ENCODE measurements at places on chromosomes 5 and 9.

- H3K4me3 ChIP-seq, result no peak overlapping the region
- no peaks in the 10 kb centered on the region for H3K36me3 ChIP-seq
- H3K27me3 ChIP-seq, result no peaks in the 10 kb centered on the region
- H3K4me1 ChIP-seq, result no peaks in the 10 kb centered on the region
- DNase-seq, result no peak
- no peak overlapping the region for H3K27ac ChIP-seq
These were observed 105.1 kb downstream of the EHMT1 start for GRCh38 chr9:137723783-137724445.

DNA sequence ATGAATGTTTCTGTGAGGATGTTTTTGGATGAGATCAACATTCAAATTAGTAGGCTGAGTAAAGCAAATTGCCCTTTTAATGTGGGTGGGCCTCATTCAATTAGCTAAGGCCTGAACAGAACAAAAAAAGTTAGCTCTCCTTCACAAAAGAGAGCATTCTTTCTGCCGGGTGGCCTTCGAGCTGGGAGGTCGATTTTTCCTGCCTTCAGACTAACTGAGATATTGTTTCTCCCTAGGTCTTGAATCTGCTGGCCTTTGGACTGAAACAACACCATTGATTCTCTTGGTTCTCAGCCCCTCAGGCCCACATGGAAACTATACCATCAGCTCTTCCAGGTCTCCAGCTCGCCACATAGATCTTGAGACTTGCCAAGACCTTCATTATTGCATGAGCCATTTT is 29.1 kb upstream of the FREM1 start:
- no peak for DNase-seq
- no peak overlapping the region for H3K27ac ChIP-seq
- H3K4me1 ChIP-seq, result no peaks in the 10 kb centered on the region
- 0 out of 2 replicates have a peak, but pooled peaks cover 4% of the 10 kb centered on the region for H3K27me3 ChIP-seq
- H3K36me3 ChIP-seq, result no peaks in the 10 kb centered on the region
- H3K4me3 ChIP-seq, result no peak overlapping the region

DNA sequence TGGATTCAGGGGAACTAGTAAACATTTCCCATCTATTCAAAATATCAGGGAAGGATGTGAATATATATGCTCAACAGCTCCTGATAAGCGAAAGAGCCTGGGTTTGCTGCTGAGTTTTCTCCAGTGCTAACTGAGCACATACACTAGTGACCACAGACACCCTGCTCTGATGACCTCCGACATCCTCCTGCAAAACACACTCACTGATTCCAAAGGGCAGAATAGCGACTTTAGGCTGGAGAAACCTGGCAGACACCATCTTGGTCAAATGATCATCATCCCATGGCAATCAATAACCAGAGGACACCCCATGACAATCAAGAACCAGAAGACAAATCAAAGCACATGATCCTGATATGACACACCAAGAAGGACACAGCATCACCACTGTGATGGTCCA is 9.2 kb upstream of the GADD45G start:
- no peaks in the 10 kb centered on the region for H3K36me3 ChIP-seq
- DNase-seq, result no peak
- H3K4me3 ChIP-seq, result no peak overlapping the region
- peaks cover 25% of the 10 kb centered on the region for H3K27me3 ChIP-seq
- H3K4me1 ChIP-seq, result no peaks in the 10 kb centered on the region

DNA sequence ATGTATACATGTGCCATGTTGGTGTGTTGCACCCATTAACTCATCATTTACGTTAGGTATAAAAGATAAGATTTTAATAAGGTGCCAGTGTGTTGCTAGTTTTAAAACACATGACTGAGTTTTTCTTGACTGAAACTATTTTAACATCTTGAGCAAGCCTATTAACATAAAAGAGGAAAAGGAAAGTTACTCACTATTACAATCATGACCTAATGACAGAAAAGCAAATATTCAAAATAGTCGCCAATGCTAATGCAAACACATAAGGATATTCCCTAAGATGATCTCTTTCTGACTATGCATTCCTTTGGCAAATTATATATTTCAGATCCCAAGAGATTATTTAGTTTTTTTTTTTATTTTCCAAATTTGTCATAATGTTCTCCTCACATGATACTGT is 5.8 kb upstream of the OR13C2 start:
- no peaks in the 10 kb centered on the region for H3K36me3 ChIP-seq
- no peaks in the 10 kb centered on the region for H3K27me3 ChIP-seq
- H3K4me1 ChIP-seq, result 0 out of 2 replicates have a peak, but pooled peaks cover 6% of the 10 kb centered on the region

DNA sequence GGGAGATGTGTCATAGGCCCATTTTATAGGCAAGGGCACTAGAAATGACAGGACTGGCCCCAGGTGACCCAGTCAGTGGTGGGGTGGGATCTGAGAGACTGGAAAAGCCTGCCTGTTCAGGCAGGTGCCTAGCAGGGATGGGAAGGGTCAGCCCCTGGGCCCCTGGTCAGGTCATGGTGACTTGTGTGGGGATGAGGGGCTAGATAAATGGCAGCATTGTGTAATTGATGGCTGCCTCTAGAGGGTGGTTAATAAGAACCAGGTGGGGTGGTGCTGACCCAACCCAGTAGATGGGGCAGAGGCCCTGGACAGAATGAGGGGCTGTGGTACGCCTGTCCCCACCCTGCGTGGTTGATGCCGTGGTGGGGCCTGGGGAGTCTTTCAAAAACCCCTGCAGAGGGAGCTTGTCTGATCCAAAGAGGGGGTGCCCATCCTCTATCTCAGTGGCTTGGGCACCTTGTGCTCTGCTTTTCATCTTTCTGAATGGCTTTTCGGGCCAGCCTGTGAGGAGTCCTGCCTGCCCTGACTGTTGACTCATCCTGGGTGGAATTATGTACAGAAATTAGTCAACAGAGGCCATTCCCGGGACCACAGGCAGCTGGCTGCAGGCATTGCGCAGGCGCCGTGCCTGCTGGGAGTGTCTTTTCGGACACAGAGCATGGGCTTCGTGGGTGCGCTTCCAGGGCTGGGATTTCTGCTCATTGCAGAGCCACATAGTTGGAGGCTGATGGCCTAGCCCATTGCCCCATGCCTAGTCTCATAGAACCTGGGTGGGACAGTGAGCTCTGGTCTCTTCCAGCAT is 93.6 kb upstream of the PITX1 start:
- DNase-seq, result peak; percentile 87
- peaks cover 22% of the 10 kb centered on the region for H3K4me1 ChIP-seq
- no peaks in the 10 kb centered on the region for H3K36me3 ChIP-seq
- no peak overlapping the region for H3K4me3 ChIP-seq
- peak overlapping the region; percentile 71 for H3K27ac ChIP-seq
- H3K27me3 ChIP-seq, result no peaks in the 10 kb centered on the region

DNA sequence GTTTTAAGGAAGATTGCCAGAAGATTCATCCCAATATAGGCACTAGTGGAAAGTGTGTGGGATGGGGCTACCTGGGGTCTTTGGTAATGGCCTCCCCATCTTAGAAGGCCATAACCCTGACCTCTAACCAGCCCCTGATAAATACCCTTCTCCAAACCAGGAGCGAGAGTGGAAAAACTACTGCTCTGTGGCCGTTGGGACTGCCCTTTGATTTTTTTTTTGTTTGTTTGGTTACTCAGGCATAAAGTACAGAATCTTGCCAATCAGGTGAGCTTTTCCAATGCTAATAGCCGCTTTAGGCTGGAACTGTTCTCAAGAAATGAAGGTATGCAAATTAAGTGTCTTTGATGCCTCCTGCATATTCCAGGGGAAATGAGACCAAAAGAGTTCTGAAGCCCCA is 153.7 kb downstream of the ADAMTS12 start:
- DNase-seq, result no peak
- H3K27me3 ChIP-seq, result no peaks in the 10 kb centered on the region
- peaks cover 19% of the 10 kb centered on the region for H3K4me1 ChIP-seq

DNA sequence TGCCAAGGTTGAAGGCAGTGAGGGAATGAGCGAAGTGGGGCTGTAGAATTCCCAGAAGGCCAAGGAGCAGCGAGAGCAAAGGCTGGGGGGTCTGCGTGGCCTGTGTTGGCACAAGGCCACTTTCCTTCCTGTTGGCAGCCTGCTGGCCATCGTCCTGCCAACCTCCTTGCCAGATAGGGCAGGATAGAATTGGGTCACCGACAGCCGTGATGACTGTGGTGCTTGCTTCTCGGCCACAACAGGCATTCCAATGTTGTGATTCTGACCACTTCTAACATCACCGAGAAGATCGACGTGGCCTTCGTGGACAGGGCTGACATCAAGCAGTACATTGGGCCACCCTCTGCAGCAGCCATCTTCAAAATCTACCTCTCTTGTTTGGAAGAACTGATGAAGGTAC is 18.9 kb downstream of the TRIP13 start:
- peaks cover 33% of the 10 kb centered on the region for H3K4me1 ChIP-seq
- H3K27me3 ChIP-seq, result no peaks in the 10 kb centered on the region
- DNase-seq, result peak; percentile 77
- peak overlapping the region; percentile 97 for H3K27ac ChIP-seq
- H3K4me3 ChIP-seq, result peak overlapping the region; percentile 8
- H3K36me3 ChIP-seq, result peaks cover 57% of the 10 kb centered on the region

DNA sequence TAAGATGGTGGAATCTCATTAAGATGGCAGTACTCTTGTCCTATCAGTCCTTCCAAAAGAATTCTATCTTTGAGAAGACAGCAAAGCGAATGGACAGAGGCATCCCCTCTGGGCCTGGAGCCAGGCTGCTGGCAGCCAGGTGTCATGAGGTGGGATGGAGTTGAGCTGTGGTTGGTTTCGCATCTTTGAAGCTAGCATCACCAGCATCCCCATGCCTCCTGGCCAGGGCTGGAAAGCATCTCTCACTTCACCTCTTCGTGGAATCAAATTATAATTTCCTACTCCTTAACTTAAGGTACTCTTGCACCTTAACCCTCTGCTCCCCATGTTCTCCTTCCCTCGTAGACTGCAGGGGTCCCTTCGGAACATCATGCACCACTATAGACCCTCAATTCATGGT is 248.3 kb downstream of the GADD45G start:
- H3K27me3 ChIP-seq, result no peaks in the 10 kb centered on the region
- no peaks in the 10 kb centered on the region for H3K36me3 ChIP-seq
- H3K4me1 ChIP-seq, result no peaks in the 10 kb centered on the region
- no peak overlapping the region for H3K4me3 ChIP-seq
- no peak overlapping the region for H3K27ac ChIP-seq
- DNase-seq, result no peak

DNA sequence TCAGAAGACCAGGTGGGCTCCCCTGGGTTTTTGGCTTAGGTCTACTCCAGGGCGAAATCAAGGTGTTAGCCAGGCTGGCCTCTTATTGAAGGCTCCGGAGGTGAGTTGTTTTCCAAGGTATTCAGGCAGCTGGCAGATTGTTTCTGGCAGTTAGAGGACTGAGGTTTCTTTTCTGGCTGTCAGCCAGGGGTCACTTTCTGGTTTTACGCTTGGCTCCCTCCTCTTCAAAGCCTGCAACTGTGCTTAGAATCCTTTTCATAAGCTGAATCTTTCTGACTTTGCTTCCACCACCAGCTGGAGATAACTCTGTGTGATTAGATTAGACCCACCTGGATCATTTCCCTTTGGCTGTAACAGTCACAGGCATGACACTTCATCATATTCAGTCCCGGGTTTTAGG is 24.6 kb downstream of the RFK start:
- peaks cover 11% of the 10 kb centered on the region for H3K4me1 ChIP-seq
- H3K36me3 ChIP-seq, result no peaks in the 10 kb centered on the region
- DNase-seq, result peak; percentile 77
- no peak overlapping the region for H3K4me3 ChIP-seq

- H3K27me3 ChIP-seq, result no peaks in the 10 kb centered on the region
- 0 out of 2 replicates have a peak, but pooled peaks cover 6% of the 10 kb centered on the region for H3K4me1 ChIP-seq
- DNase-seq, result peak; percentile 49
- no peak overlapping the region for H3K27ac ChIP-seq
- no peak overlapping the region for H3K4me3 ChIP-seq
These were observed 14.2 kb upstream of the CCDC180 start for GRCh38 chr9:97293207-97293721.

DNA sequence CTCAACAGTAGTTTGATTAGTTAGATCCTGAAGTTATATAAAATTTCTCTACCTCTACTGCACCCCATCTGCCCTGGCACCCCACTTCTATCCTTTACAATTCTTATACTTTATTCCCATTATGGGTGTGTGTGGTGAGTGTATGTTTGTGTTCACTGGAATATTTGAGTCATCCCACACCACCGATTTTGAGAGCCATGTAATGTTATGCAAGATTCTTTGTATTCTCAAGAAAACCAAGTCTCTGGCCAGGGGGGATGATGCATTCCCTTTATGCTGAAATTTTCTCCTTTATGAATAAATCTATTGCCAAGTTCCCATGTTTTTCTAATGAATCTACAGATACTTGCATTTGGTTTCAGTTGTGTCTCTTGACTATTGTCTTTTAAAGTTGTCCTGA is 266.8 kb downstream of the ARHGEF28 start:
- H3K36me3 ChIP-seq, result no peaks in the 10 kb centered on the region
- H3K4me1 ChIP-seq, result no peaks in the 10 kb centered on the region
- DNase-seq, result peak; percentile 19
- no peaks in the 10 kb centered on the region for H3K27me3 ChIP-seq
- H3K27ac ChIP-seq, result no peak overlapping the region
- no peak overlapping the region for H3K4me3 ChIP-seq

GRCh38 chr5:137281201-137281600 is 217.9 kb downstream of the SPOCK1 start:
- no peaks in the 10 kb centered on the region for H3K36me3 ChIP-seq
- no peak overlapping the region for H3K4me3 ChIP-seq
- peaks cover 30% of the 10 kb centered on the region for H3K4me1 ChIP-seq

DNA sequence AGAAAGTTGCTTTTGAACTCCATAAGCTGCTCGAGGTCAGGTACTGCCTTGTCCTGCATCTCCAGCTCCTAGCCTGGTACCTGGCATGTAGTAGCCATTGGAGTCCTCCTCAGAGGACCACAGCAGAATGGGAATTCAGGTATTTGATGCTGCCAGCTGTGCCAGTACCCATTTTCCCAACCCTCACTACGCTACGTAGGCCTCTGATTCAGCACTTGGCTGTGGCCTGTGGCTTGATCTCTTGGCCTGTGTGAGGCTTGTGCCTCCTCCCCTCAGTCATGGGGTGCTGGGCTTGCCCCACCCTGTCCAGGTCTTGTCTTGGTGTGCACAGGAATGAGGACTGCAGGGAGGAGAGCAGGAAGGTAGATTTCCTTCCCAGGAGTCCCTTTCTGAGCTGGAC is 11.8 kb downstream of the OTULIN start:
- H3K36me3 ChIP-seq, result peaks cover 16% of the 10 kb centered on the region
- no peaks in the 10 kb centered on the region for H3K27me3 ChIP-seq
- peaks cover 15% of the 10 kb centered on the region for H3K4me1 ChIP-seq
- peak; percentile 53 for DNase-seq
